ENCODE measurements at places on chromosomes 1 and 21.
A peak's percentile ranks its signal among the peaks of the same experiment; 100 is the strongest.

- DNase-seq, result no peak
Measured at GRCh38 chr1:86114816-86115400, 41.7 kb downstream of the COL24A1 start.

DNA sequence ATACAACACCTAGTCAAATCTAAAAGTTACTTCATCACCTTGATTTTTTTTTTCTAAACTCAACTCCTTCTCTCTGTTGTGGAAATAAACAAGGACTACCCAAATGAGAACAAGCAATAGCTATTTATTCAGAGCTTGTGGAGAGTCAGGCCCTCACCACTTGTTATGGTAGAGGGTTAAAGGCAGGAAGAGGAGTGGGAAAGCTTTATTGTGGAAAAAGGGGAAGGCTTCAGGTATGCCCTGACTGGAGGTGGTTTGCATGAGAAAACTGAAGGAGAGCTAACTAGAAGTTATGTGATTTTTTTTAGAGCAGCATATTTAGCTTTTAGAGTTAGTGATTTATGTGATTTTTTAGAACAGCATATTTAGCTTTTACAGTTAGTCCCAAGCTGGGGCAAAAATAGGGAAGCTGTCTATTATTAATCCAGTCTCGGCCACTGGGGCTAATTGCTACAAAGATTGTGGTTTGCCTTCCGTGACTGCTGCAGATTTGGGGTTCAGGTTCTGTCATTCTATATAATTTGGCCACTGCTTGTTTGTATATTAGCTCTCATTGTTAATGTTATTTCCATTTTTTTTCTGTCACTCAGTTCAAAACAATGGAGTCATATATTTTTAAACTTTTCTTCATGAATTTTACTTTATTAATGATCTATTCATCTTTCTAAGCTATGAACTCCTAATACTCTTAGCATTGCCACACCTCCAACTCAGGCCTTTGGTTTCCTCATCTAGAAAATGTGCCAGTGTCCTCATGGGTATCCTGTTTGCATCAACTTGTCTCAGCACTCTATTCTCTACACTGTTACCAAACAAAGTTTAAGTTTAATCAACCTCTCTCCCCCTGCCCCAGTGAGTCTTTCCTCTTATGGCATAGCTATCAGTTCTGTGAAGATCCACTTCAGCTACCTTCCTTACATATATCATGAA is 713.0 kb downstream of the BRINP3 start:
- DNase-seq, result peak; percentile 22

DNA sequence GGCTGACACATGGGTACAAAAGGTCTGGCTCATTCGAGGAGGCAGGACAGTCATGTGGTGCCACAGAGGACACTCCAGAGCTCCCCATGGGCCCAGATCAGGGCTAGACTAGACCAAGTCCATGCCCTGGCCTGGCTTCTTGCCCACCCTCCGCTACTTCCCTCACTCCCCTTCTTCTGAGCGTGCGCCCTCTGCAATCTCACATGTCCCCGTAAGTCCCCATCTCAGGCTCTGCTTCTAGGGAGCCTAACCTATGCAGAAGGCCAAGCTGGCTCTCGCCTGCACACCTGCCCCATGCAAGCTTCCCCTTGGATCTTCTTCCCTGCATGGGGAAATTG is 553.6 kb downstream of the PTPRU start:
- DNase-seq, result no peak

- peak; percentile 70 for DNase-seq
Measured at GRCh38 chr21:38352536-38353219, 95.9 kb downstream of the KCNJ15 start.

DNA sequence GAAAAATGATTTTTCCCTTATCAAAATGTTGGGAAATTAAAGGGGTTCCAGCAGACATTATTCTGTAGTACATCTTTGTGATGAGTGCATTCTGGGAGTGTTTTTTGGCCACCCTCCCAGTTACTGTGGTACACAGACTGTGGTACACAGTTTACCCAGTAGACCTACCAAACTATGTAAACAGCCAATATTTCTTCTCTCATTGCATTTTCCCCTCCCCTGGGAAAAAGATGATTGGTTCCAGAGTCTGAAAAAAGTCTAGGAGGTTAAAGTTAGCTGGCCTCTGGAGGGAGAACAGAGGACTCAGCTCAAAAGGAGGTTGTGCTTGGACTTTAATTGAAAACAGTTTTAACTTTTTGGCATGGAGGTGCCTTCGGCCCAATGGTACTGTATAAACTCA is 42.5 kb downstream of the PGM1 start:
- DNase-seq, result no peak

DNA sequence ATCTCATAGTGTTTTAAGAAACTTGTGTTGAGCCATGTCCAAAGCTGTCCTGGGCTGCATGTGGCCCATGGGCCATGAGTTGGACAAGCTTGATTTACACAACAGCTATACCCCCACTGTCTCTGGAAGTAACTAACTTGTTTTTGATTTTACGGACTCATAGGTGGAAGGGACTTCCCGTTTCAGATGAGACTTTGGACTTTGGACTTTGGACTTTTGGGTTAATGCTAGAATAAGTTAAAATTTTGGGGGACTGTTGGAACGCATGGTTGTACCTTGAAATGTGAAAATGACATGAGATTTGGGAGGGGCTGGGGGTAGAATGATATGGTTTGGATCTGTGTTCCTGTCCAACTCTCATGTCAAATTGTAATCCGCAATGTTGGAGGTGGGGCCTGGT is 52.6 kb upstream of the ZSWIM5 start:
- no peak for DNase-seq

- peak; percentile 66 for DNase-seq
Measured at GRCh38 chr1:47738560-47739182, 258.5 kb downstream of the TRABD2B start.
